HAP-1 (cell line): ENCODE measurements at places on chromosomes 2 and 18.

DNA sequence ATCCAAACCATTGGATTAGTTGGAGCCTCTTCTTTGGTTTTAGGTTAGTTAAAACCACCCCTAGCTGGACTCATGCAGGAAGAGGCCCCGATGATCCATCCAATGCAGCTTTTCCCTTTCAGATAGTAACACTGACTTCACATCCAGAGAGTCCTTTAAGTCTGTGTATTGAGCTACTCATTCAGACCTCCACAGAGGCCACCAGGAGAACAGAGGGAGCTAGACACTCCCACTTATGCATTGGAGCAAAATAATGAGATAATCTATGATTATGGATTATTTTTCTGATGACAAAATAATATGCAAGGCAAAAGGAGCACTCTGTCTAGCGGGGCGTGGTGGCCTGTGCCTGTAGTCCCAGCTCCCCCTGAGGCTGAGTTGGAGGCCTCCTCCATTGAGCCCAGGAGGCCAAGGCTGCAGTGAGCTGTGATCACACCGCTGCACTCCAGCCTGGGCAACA, 1.6 kb upstream of the ROCK2 start:
- DNase-seq = no peak

- DNase-seq = no peak
Measured at GRCh38 chr2:190717764-190718651, 69.1 kb downstream of the NAB1 start.

DNA sequence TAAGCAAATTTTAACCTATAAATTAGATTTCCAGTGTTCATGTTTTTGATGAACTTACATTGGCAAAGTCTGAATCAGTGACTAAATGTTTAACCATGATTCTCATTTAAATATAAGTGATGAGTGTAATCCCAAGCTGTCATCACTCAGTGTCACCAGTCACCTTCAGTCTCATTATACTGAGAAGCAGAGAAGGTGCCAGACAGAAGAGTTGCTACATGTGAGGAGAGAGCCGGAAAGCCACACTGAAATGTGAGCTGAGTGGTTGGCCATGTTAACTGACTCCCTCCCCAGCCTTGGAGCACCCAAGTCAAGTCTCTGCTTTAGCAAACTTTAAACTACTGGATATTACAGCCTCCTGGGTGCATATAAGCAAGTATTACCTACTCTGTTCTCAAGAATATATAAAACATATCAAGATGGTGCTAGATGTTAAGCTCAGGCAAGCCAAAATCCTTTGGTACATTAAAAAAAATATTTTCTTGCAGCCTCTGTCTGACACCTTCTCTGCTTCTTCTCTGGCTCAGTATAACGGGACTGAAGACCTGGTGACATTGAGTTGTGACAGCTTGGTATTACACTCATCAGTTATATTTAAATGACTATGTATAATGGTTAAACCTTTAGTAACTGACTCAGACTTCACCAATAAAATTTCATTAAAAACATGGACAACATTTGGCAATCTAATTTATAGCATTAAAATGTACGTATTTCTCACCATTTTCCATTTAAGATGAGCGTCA, 75.8 kb upstream of the MAP3K20 start:
- peak; percentile 50 for DNase-seq

- peak; percentile 41 for DNase-seq
Measured at GRCh38 chr2:175205523-175205922, 24.0 kb upstream of the ATP5MC3 start.

GRCh38 chr2:12597610-12598009, 119.1 kb upstream of the TRIB2 start:
- no peak for DNase-seq

- no peak for DNase-seq
Measured at GRCh38 chr18:56085551-56085950, 497.6 kb upstream of the TCF4 start.

DNA sequence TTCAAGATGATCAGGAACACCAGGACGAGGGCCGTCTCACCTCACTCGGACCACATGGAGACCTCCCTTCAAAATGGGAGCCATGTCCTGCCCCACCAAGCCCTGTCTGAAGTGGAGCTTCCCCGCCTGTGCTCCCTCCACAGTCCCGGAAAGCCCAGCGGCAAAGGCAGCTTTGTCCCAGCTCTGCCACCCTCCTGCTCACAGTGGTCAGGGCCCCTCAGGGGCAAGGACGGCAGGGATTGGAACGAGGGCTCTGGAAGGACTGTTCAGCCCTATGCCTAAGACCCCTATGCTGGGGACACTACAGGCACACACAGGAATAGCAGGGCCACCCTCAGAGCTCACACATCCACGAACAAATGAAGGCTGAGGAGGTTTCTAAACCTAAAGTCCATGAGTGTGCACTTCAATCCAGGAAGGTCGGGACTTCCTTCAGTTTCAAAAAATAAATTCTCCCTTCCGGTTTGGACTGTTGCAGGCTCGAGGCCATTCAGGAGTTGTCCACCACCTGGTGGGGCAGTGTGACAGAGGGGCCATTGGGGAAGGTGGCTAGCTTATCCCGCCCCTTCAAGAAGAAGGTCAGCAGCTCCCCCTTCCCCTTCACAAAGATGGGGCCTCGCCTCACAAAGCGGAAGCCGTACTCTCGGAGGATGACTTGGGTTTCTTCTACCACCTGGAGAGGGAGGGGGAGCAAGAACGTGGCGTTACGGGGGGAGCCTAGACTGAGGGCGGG, 26.4 kb downstream of the CENPO start:
- no peak for DNase-seq

DNA sequence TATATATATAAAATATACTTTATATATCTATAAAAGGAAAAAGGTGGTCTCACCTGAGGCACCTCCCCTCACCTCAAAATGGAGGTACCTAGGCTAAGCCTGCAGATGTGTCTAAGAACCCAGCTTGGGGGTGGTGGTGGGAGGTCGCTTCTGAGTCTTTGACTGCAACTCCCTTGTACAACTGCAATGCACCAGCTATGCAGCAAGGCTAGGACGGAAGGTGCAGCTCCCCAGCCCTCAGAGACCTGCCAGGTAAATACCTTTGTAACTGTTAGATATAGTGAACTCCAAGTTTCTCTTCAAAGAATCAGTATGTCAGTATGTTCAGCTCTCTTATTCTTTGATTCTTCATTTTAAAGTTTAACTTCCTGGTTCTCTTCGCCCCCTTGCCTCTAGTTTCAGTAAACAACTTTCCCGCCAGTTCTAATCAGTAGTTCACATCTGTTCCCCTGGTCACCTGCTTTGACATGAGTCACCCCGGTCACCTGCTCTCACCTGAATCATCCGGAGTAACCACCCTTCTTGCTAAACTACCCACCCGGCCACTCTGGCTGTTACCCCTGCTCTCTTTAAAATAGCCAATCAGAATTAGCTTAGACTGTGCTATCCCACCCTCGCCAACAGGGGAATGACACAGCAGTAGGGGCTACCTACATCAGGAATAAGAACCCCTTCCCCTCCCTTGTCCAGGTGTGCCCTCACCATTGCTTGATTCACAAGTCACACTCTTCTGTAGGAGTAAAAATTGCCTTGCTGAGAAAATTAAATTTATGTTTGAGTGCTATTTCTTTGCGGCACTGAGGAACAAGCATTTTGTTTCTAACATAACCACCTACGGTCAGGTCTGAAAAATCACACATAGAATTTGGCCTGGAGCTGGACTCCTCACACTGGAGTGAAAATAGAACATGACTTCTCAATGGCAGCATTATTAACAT, 24.7 kb upstream of the IMPA2 start:
- DNase-seq = no peak

DNA sequence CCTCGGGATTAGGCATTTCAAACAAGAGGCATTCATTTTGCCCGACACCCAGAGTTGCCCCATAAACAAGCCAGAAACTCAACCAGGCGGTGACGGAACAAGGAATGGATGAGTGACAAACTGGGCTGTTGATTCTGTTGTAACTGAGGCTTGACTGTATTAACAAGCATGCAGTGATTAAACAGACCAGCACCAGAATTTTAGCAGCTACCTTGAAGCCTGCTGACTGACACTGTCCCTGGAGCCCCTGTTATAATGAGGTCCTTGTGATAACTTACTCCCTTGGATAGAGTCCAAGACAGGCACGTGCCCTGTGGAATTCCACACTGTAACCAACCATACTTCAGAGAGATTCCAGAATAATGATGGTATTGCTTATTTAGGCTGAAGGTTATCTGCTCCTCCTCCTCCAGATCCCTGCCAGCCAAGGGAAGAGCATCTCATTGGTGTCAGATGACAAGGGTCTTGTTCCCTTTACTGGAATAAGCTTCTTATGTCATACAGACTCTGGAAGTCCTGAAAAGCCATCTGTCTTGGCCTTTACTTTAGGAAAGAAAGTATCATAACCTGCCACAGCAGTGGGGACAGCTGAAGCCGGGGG, 97.1 kb upstream of the RMDN2 start:
- no peak for DNase-seq

DNA sequence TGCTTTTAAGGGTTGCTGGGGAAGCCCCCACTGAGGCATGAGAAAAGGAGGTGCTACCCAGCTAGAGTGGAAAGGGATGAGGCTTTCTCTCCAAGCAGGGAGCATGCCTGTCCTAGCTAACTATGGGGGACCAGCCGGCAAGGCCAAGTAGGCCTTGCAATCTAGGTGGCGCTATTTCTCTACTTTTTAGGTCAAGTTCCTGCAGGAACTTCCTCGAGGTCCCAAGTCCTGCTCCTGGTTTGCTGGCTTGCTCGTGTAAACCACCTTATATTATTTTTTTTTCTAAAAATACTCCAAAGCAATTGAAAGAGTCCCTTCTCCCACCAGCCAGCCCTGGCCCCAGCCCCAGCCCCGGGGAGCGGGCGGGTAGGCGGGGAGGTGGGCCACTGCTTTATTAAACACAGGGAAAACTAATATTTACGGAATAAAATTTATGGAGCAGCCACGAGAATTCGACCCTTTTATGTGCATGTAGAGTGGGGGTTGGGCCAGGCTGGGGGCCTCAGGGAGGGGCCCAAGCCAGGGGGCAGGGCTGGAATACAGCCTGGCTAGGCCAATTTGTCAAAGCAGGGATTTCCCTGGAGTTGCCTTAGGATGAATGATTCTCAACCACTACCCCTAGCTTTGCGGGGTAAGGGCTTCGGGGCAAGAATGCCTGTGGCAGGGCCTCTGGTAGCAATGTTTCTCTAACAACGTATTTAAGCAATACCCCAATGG, 12.8 kb upstream of the IHH start:
- peak; percentile 66 for DNase-seq

GRCh38 chr18:45657357-45658335, 42.4 kb downstream of the SLC14A2 start:
- DNase-seq = no peak

DNA sequence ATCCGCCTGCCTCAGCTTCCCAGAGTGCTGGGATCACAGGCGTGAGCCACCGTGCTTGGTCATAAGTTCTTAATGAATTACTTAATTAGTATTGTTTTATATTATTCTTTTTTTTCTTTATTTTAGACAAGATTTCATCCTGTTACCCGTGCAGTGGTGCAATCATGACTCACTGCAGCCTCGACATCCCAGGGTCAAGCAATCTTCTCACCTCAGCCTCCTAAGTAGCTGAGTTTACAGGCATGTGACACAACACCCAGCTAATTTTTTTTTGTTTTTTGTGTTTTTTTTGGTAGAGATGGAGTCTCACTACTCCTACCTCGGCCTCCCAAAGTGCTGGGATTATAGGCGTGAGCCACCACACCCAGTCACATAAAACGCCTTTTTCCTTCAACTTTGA, 17.3 kb downstream of the C2orf42 start:
- no peak for DNase-seq

- no peak for DNase-seq
Measured at GRCh38 chr2:144041612-144042011, 478.3 kb downstream of the ZEB2 start.

DNA sequence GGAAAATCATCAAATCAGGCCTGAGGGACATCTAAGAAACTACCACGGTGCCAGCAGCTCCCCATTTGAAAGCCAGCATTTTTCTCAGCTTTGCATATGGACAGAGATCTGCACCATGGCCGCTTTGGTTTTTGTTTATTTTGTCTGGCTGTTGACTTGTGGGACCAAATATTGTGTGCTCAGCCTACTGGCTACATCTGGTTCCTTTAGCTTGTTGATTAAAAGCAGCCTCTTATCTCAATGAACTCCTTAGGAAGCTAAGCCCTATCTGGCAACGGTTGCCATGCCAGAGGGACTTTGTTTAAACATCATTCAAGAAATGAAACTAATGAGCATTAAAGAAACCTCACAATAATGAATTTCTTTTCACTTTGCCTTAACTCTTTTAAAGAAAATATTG, 32.4 kb upstream of the CCDC150 start:
- DNase-seq = no peak

GRCh38 chr2:107728586-107728985, 98.1 kb upstream of the RGPD4 start:
- no peak for DNase-seq

GRCh38 chr2:189799531-189799930, 15.3 kb downstream of the PMS1 start:
- DNase-seq = no peak

DNA sequence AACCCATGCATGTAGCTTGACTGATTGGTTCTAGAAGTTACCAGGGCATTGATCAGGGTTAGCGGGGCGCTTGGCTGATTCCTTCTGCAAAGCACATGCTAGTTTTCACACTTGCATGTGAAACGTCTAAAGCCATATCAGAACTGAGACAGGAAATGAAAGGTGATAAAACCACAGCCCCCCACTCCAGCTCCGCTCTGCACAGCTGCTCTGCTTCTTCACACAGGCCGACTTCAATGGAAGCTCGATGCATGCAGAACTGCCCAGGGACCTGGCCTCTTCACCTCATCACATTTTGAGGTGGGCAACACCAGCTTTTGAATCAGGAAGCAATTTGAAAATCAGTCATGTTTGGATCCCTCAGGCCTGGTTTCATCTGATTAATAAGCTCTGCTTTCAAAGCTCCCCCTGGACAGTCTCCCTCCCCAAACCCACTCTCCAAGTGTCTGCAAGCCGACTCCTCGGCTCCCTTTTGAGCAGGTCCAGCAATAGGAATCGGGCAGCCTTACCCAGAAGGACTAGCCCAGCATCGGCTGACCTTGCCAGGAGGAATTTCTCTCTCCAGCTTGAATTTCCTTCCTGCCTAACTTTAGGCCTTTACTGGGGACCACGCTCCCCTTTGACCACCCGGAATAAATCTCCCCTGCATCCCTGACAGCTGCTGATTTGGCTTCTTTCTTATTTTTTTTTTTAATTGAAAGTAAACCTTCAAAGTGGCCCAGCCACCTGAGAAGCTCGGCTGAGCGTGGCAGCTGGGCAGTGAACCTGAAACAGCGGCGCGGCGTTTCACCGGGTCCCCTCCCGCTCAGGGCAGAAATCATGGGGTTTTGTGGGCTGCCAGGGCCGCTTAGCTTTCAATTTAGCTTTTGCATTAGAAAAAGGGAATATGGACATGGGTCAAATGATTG, 31.7 kb downstream of the HRH4 start:
- no peak for DNase-seq

- DNase-seq = peak; percentile 58
Measured at GRCh38 chr2:176093145-176093897, 800 bp downstream of the HOXD13 start.

- no peak for DNase-seq
Measured at GRCh38 chr2:29006092-29006979, 25.2 kb downstream of the TOGARAM2 start.

DNA sequence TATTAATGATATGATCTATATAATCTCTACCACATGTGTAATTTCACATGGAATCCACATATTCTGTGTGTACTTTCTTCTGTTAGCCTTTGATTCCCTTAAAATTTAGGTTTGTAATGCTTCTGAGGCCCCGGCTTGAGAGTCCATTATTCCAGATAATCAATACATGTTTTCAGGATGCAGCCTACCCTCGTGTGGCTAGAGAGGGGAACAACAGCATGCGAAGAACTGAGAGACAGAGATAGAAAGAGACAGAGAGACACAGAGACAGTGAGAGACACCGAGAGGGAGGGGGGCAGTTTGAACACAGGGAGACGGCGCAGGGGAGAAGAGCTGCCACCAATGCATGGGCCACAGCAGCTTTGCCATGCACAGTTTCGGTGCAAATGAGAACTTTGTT, 185.4 kb downstream of the SNTG2 start:
- peak; percentile 4 for DNase-seq
